ENCODE measurements at places on chromosomes 13 and 19.
A peak's percentile ranks its signal among the peaks of the same experiment; 100 is the strongest.

GRCh38 chr13:49046519-49046918, 70.8 kb downstream of the FNDC3A start:
- DNase-seq = no peak

DNA sequence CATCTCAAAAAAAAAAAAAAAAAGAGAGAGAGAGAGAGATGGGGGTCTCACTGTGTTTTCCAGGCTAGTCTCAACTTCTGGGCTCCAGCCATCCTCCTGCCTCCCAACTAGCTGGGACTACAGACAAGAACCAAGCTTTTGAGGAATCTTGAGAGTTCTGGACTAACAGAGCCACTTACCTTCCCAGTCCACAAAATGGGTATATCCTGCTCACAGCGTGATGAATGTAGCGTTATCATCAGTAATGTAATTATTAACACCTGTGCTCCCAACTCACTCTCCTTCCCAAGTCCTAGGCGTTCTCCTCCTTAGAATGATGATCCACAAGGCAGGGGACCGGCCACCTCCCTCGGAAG, 4.6 kb upstream of the NANOS3 start:
- DNase-seq = no peak

GRCh38 chr19:3210347-3211017, 14.0 kb upstream of the CELF5 start:
- DNase-seq = peak; percentile 40

- DNase-seq = no peak
These were observed 256.1 kb upstream of the MAB21L1 start for GRCh38 chr13:35732565-35732964.

DNA sequence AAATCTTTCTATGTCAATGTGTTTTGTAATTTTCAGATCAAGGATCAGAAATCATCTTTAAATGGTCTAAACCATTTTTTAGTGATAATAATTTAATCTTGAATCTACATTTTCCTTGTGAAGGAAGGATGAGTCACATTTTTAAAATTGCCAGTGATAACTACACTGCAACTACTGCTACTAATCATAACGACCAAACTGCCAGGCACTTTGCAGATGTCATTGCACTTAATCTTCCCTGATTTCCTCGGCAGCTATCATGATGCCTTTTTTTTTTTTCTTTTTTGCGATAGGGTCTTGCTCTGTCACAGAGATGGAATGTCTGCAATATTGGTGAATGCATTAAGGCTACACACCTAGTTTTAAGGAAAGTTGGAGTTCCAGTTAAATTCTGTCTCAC, 41.4 kb upstream of the SLC10A2 start:
- DNase-seq = no peak

- DNase-seq = no peak
These were observed 45.8 kb downstream of the GAS6 start for GRCh38 chr13:113817860-113818691.

GRCh38 chr13:57673197-57673596, 41.7 kb downstream of the PCDH17 start:
- no peak for DNase-seq

DNA sequence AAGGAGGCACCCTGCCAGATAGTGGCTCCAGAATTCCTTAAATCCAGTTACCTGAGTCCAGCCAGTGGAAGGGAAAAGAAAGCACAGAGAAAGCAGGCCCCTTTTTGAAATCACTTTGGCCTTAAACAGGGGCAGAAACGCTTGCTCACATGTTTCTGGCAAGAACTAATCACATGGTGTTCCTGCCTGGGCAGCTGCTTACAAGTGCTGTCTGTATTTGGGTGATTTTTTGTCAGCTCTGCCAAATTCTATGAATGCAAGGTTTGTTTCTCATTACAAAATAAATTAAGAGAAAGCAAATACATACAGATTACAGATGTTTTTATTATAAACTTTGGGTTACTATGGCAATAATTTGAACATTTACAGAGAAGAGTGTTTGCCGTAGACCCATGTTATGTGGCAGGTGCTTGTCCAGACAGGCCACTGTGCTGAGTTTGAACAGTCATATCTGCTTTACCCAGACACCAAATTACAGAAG, 1237.8 kb downstream of the SLITRK5 start:
- no peak for DNase-seq

- no peak for DNase-seq
These were observed 8.1 kb downstream of the B3GLCT start for GRCh38 chr13:31207661-31208552.

GRCh38 chr19:13094771-13095392, 7.8 kb downstream of the LYL1 start:
- no peak for DNase-seq

GRCh38 chr13:113176280-113176679, 17.8 kb downstream of the PROZ start:
- DNase-seq = peak; percentile 41

- no peak for DNase-seq
These were observed 192.2 kb upstream of the KL start for GRCh38 chr13:32824061-32824460.

- no peak for DNase-seq
These were observed at the start of gene UPK1A for GRCh38 chr19:35666251-35666913. UPK1A (plus strand) TSS chr19:35666517; CDS start chr19:35666813, 296 bp downstream.

DNA sequence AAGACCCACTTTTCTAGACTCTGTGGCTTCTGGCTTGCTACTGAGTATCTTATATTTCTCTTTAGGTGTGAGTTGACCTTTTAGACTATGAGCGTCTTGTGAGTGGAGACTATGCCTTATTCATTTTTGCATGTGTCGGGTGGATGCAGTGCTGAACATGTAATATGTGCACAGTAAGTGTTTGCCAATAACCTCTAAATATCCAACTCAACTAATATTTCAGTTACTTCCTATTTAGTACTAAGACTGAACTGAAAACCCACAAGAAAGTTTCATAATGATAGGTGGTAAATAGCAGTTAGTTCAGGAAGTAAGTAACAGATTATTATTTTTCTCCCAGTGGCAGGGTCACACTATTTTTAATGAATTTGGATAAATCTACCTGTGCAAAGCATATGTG, 269.3 kb downstream of the KCNRG start:
- DNase-seq = no peak

DNA sequence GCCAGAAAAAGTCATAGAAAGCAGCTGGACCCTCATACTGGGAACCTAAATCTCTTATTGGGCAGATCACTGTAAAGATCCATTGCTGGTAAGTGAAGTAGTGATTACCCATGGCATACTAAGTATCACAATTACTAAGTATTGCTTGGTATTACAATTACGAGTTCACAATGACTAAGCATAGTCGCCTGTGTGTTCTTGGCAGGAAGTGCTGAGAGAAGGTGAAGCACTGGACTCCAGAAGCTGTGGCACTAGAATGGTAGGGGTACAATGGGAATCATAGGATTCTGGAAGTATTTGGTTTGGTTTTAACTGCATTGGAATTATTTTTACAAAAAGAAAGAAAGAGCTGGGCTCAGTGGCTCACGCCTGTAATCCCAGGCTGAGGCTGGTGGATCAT, 20.3 kb downstream of the LGALS16 start:
- no peak for DNase-seq

- no peak for DNase-seq
These were observed 157.5 kb downstream of the PCDH20 start for GRCh38 chr13:61258185-61258584.

DNA sequence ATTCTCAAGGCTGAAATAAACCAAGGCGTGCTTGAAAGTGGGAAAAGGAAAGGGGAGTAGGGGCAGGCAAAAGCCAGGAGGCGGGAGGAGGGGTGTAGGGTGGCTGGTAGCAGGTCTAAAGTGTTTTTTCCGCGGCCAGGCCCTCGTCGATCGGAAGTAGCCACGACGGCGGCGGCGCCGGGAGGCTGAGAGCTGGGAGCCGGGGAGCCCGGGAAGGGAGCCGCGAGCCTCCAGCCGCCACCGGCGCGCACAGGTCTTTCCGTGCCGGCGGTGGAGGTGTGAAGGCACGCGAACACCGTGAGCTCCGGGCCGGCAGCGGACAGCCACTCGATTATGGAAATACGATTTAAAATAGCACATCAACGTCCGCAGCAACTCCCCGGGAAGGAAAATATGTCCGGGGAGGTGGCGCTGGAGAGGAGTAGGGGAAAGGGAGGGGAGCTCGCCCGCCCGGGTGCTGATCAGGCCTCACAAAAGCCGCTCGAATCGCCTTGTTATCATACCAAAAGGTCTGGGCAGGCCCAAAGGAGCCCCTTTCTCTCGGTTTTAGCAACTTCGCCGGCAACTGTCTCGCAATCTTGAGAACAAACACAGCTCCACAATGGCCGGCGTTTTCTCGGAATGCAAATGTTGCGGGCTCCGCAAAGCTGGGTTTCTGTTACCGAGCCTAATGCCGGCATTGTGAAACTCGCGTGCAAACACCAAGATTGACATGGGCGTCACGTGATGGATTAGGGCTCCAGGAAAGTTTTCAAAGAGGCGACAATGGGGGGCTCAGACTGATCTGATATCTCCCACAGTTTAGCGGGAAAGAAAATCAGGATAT, 2.9 kb upstream of the PCDH8 start:
- DNase-seq = no peak

DNA sequence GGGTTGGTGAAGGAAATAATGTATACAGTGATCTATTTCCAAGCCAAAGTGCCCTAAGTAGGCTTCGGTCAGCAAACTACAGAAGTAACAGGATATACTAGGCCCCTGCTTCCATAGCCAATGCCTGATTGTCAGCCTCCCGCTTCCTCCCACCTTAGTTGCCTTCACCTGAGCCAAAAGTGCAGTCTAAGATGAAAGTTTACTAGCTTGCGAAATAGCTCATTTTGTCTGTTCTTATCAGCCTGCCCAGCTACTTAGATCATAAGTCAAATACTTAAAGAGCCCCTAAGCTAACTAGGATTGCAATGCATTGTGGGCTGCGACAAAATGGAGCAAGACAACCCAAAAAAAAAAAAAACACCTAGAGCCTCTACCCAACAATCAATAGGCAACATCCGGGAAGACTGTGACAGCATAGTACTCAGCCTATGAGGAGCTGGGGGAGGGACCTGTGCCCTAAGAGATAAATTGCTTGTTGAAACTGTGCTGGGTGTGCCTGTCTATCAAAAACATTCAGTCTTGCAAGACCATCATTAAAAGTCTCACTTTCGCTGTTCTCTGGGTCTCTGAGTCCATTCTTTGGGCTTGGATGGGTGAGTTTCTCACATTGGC, 454.7 kb upstream of the TSHZ3 start:
- no peak for DNase-seq

DNA sequence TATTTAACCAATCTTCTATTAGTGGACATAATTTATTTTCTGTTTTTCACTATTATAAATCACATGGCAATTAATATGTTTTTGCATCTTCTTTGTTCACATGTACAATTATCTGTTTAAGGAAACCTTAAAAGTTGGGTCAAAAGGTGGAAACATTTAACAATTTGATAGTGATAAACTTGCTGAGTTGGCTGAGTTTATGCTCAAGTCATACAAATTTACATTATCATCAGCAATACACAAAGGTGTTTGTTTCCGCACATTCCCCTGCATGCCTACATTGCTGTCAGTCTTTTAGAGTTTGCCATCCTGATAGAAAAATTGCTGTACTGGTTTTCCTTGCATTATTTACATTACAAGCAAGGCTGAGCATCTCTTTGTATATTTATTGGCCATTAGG, 139.5 kb downstream of the KCNRG start:
- no peak for DNase-seq

DNA sequence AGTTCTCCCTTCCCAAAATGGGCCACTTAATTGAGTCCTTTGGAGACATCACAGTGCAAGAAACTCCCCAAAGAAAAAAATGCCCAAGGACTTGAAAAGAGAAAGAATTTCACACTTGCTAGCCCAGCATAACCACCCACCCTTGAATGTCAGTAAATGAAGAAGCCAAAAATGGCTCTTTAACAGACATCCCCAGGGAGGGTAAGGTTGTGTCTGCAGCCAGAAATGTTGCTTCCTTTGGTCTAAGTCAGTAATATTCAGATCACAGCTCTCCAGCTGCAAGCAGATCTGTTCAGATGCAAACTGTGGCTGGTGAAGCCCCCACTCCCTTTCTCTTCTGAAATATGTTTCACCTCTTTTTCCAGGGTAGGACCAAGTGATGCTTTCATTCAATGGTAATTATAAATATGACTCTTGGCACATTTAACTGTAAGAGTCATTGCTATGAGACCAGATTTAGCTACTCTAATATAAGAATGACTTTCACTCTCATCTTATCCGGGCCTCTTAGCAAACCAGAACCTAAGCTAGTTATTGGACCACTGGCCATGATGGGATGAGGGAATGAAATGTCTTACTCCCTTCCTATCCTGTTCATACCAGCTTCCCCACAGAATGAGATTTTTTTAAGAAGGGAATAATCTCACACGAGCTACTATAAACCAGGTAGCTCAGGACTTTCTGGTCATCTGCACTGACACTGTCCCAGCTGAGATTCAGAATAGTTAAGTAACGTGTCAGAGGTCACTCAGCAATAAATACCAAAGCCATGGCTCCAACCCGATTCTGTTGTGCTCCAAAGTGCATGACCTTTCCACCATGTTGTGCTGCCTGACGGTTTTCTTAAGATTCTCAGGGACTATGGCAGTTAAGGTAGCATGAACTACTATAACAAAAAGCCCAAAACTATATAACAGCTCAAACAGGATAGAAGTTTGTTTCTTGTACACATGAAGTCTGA, 234.1 kb downstream of the FOXO1 start:
- DNase-seq = no peak

DNA sequence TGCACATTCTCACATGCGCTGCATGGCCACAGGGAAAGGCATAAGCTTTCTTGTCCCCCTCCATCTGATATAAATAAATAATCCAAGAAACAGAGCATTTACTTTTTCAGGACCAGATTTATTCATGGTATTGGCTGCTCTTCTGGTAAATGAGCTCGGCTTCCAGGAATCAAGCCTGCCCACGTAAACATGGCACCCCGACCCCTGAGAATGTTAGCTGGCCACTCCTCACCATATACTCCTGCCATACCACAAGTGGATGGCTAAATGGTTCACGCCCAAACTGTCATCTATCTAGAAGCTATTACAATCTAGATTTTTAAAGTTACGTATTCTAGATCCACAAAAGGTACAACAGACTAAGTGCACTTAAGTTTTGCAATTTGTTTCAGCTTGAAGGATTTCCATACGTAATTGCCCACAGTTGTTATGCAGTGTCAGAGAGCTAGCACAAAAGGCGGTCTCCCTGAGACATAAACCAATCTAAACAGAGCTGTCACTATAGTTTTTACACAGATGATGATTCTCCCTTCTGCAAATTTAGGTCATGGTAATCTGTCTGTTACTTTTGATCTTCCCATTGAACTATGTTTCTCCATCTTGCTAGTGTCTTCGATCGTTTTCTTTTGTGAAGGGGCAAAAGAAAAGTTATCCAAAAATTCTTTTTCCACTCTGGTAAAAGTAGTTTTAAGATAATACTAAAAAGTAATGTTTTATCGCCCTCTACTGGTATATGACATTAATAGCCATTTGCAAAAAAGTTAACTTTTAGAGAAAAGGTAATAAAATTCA, 16.2 kb upstream of the FOXO1 start:
- no peak for DNase-seq

GRCh38 chr13:33640832-33641231, 177.1 kb upstream of the RFC3 start:
- DNase-seq = no peak

GRCh38 chr13:48585456-48585840, 52.6 kb upstream of the RCBTB2 start:
- DNase-seq = no peak

GRCh38 chr13:79401259-79402070, 4.6 kb downstream of the RBM26 start:
- DNase-seq = no peak

Measured in activated T-helper 1 cell treated with Interleukin-2 at 50 U/mL for 16 hours (primary cell).